ENCODE measurements at places on chromosomes 1 and 21.

DNA sequence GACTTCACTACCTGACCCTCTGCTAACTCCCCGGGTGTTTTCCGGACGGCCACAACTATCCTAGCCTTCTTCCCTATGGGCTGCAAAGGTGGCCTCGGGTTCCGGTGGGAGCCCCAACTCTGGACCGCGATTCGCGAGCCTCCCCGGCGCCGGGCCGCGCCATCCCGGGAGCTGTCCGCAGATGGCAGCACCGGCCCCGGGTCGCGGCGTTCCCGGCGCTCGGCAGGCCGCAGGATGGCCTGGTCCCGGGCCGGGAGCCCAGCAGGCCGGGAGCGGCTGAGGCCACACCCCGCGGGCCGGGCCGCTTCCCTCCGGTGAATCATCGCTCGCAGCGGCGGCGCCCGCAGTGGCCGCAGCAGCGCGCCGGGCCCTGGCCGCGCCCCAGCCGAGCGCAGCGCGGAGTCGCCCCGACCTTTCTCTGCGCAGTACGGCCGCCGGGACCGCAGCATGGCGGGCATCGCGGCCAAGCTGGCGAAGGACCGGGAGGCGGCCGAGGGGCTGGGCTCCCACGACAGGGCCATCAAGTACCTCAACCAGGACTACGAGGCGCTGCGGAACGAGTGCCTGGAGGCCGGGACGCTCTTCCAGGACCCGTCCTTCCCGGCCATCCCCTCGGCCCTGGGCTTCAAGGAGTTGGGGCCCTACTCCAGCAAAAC is at the start of gene CAPN2:
TSS of gene CAPN2 (plus strand) at position 346 of the 656 bp plus-strand sequence. CDS start at position 448, 102 bp downstream.
- no peak for DNase-seq

GRCh38 chr1:205693421-205693991 is 13.2 kb upstream of the SLC45A3 start:
- no peak for DNase-seq

DNA sequence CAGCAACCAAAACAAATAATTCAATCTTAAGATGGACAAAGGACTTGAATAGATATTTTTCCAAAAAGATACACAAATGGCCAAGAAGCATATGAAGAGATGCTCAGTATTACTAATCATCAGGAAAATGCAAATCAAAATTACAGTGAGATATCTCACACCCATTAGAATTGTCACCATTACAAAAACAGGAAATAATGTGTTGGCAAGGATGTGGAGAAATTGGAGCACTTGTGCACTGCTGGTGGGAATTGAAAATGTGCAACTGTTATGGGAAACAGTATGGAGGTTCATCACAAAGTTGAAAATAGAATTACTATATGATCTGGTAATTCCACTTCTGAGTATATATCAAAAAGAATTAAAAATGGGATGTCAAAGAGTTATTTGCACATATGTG is 83.2 kb downstream of the SH3GLB1 start:
- DNase-seq: no peak

DNA sequence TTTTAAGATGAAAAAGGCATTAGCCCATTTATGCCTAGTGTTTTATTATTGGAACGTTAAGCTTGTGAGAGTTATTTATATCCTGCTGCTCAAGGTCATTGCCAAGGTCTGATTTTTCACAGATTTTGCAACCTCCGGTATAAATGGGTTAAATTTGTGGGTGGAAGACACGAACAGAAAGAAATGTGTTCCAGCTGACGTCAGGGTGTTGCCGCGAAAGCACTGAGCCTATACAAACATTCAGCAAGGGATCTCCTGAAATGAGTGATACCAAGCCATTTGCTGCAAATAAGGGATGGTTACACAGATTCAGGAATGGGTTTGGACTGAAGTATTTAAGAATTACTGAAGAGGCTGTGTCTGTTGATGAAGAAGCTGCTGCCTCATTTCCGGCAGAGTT is 32.2 kb downstream of the TMED5 start:
- DNase-seq: no peak

DNA sequence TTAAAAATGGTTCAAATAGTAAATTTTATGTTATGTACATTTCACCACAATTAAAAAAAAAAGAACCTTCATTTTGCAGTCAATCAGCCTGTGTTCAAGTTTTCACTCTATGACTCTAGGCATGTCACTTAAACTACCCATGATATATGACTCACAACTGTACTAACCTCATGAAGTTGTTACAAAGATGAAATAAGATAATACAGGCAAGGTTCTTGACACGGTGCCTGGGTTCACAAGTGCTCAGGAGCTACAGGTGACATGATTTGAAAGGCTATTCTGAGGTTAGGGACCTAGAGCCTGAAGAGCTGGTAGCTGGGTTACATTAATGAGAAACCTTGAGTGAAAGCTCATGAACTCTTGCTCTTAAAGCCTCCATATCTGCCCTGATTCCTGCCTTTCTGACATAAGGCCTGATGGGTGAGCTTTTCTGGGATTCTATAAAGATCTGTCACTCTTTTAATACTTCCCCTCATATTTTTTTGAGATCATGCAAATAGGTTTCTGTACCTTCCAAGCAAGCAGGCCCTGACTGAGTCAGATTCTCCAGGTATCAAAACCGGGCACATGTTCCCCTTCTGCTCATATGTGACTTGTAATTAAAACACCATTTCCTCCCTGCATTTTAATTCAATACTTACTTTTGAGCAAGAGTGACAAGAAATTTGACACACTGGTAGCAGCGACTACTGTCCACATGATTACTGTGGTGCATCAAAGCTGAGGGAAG is 34.0 kb downstream of the PCSK9 start:
- DNase-seq: no peak

- DNase-seq: no peak
Measured at GRCh38 chr1:183612407-183612806, 22.1 kb upstream of the NCF2 start.

- DNase-seq: no peak
Measured at GRCh38 chr1:167659450-167659849, 29.4 kb downstream of the RCSD1 start.

All from NCI-H2081 treated with DMSO at 0.1 percent for 48 hours (cell line).